Smooth muscle cell of the brain vasculature (primary cell): ENCODE measurements at places on chromosomes 11 and 22.

DNA sequence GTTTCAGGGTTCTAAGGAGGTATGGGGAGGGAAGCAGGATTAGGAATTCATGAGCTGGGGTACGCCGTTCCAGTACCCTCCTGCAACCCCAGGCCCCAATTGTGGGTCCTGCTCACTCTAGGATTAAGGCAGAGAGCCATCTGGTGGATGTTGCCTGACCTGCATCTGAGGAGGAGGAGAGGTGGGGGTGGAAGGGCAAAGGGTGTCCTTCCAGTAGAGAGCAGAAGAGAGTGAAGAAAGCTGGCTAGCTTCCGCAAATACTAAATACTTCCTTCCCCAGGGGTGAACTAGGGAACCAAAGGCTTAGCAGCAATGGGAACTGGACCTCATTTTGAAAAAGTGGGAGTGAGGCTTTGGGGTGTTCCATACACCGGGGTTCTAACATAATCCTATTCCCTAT is 10.6 kb downstream of the LRRC51 start:
- DNase-seq = peak; percentile 29

DNA sequence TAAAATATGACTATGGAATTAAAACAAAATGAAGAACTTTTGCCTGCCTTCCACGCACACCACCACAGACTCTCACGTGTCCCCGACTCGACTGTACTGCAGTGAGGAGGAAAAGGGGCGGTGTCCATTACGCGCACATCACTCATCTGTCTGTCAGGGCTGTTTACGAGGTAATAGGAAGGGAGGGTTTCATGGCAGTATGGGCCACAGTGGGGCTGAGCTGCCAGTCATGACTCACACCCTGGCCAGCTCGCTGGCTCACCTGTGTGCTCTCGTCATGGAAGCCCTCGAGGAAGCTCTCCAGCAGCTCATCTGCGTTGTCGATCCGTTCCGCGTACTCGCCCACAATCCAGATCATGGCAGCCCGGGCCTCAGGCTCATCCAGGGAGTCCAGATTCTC is 33.5 kb upstream of the RASL10A start:
- no peak for DNase-seq

DNA sequence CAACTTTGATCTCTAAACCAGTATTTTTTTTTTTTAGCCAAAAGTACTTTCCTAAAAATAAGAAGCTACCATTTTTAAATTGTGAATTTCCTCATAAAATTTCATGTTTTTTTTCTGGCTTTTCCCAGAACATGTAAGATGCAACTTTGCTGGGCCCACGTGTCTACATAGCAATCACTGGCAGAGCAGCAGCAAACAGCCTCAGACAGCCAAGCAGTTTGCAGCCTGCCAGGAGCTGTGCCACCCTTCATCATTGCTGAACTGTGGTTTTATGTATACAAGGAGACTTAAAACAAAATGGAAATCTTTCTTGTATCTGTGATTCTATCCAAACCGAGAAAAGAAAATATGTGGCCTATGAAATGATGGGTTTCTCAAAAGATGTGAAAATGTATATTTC is 110.2 kb downstream of the GRIA4 start:
- no peak for DNase-seq

DNA sequence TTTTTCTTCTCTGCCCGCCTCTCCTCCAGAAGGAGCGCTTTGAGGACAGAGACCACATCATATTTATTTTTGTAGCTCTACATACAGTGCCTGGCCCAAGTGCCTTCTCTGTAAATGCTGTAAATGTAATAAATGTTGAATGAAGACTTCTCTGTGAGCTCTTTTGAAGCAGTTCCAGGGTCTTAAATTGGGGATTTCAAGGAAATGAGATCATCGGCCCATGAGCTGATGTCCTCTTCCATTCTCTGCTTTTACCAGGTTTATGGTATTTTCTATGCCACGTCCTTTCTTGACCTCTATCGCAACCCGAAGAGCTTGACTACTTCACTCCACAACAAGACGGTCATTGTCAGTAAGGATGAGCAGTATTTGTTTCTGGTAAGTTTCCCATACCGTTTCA is 165.7 kb upstream of the SORL1-AS1 start:
- DNase-seq = no peak

DNA sequence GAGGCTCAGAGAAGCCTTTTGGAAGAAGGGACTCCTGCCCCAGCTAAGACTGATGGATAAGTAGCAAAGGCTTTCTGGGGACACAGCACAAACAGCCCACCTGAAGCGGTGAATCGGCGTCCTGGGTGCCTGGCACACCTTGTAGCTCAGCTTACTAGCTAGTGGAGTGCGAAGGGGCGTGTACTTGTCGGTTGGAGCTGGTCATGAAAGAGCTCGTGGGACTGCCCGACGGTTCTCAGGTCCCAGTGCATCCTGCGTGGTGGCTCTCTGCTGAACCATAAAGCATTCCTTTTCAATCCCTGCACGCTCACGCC is 690 bp upstream of the UVRAG start:
- DNase-seq = no peak

- DNase-seq = no peak
Measured at GRCh38 chr11:68596231-68596630, 88.1 kb upstream of the GAL start.

- no peak for DNase-seq
Measured at GRCh38 chr22:44439356-44440223, 58.4 kb downstream of the RTL6 start.

DNA sequence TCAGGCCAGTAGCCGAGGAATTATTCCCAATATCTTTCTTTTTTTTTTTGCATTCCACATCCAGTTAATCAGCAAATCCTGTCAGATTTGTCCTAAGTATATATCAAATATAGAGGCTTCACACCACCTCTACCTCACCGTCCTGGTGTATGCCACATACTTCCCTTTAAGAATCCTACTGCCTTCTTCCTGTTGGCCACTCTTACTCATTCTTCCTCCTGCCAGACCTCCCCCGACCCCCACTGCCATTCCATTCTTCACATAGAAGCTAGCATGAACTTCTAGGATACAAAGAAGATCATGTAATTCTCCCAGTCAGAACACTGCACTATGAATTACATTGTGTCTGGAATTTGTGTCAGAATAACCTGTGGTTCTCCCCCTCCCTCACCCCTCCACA is 89.5 kb downstream of the TRIM44 start:
- no peak for DNase-seq
